ENCODE measurements at places on chromosomes 3 and 15. TPM values are rescaled to one million over a fixed set of nuclear protein-coding genes. Genes with fewer than 3 reads are reported as not detected.

Gene IL20RB
- 0.31 TPM for total RNA-seq

GRCh38 chr3:9503283-9503682, 50.3 kb downstream of the LHFPL4 start:
- no peak overlapping the region for H3K27ac ChIP-seq
- no peaks in the 10 kb centered on the region for H3K4me1 ChIP-seq
- no peaks in the 10 kb centered on the region for H3K36me3 ChIP-seq
- no peak overlapping the region for H3K4me3 ChIP-seq

Gene CACNA2D3
- not detected for total RNA-seq

- H3K4me3 ChIP-seq, result no peak overlapping the region
- no peaks in the 10 kb centered on the region for H3K36me3 ChIP-seq
- H3K27ac ChIP-seq, result no peak overlapping the region
These were observed 34.4 kb upstream of the SLCO2A1 start for GRCh38 chr3:134064081-134064480.

DNA sequence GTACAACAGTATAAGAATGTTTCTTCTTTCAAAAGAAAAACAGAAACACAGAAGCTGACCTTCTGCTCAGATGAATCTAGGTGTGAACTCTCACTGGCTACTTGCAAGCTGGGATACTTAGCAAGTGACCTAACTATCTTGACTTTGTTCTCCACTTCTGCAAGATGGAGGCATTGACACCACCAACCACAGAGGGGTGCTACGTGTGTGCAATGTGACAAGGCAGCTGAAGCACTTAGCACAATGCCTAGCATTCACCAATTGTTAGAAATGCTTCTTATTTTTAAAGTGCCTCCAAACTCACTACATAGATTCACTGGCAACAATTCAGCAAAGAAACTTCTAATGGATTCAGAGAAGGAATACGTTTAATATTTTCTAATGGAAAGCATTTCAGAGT, 331.4 kb upstream of the WNT5A start:
- no peak for DNase-seq
- H3K27ac ChIP-seq, result no peak overlapping the region
- no peak overlapping the region for H3K4me3 ChIP-seq
- H3K4me1 ChIP-seq, result no peaks in the 10 kb centered on the region
- no peaks in the 10 kb centered on the region for H3K36me3 ChIP-seq
- H3K27me3 ChIP-seq, result no peaks in the 10 kb centered on the region

DNA sequence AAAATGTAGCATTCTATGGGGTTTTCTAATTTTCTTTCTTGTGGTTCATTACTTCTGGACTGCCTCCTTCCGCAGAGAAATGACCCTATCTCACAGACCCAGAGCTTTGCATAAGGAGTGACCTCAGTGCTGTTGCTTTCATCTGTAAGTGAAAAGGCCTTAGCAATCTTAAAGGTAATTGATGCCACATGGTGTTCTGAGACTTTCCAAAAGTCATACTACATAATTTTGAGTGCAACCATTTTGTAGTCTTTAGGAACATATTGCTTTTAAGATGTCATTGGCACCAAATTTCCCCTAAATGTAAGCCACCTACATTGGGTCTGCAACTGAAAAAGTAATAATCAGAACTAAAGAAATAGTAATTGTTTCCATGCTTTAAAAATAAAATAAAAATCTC, 9.2 kb upstream of the HHLA2 start:
- DNase-seq, result no peak
- H3K27me3 ChIP-seq, result no peaks in the 10 kb centered on the region
- H3K27ac ChIP-seq, result no peak overlapping the region
- H3K36me3 ChIP-seq, result no peaks in the 10 kb centered on the region
- H3K4me1 ChIP-seq, result no peaks in the 10 kb centered on the region

- H3K27ac ChIP-seq, result no peak overlapping the region
- H3K36me3 ChIP-seq, result no peaks in the 10 kb centered on the region
- H3K27me3 ChIP-seq, result no peaks in the 10 kb centered on the region
- no peak overlapping the region for H3K4me3 ChIP-seq
These were observed 58.0 kb upstream of the MBNL1 start for GRCh38 chr3:152210697-152211096.

GRCh38 chr3:140505213-140505612, 172.7 kb upstream of the TRIM42 start:
- peak overlapping the region; percentile 24 for H3K27ac ChIP-seq
- no peaks in the 10 kb centered on the region for H3K4me1 ChIP-seq
- H3K36me3 ChIP-seq, result no peaks in the 10 kb centered on the region
- DNase-seq, result no peak
- no peak overlapping the region for H3K4me3 ChIP-seq
- no peaks in the 10 kb centered on the region for H3K27me3 ChIP-seq

GRCh38 chr15:77538027-77538451, 94.7 kb downstream of the LINGO1 start:
- H3K27me3 ChIP-seq, result no peaks in the 10 kb centered on the region
- no peak overlapping the region for H3K4me3 ChIP-seq
- no peak for DNase-seq
- peaks cover 6% of the 10 kb centered on the region for H3K4me1 ChIP-seq
- no peaks in the 10 kb centered on the region for H3K36me3 ChIP-seq
- no peak overlapping the region for H3K27ac ChIP-seq

GRCh38 chr3:177824190-177824786, 627.0 kb upstream of the TBL1XR1 start:
- H3K4me3 ChIP-seq, result no peak overlapping the region
- no peak for DNase-seq
- no peaks in the 10 kb centered on the region for H3K27me3 ChIP-seq

GRCh38 chr3:146374146-146374545, 95.2 kb downstream of the PLSCR2 start:
- no peak for DNase-seq
- no peaks in the 10 kb centered on the region for H3K36me3 ChIP-seq
- no peak overlapping the region for H3K4me3 ChIP-seq
- no peak overlapping the region for H3K27ac ChIP-seq

DNA sequence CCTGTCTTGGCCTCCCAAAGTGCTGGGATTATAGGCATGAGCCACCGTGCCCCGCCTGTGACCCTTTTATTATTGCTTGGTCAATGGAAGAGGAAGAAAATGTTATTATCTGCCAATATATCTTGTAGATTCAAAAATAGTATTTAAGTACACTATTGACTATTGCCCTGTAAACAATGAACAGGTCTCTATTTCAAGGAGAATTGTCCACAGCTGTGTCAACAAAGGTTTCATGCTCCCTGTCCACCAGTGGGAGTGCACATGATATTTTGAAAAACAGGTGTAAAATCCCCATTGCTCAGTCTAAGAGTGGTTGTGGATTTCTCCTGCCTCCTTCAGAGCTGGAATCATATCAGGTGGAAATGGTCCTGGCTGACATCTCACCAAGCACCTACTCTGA, 36.5 kb upstream of the IGF1R start:
- peaks cover 7% of the 10 kb centered on the region for H3K4me1 ChIP-seq
- DNase-seq, result no peak
- no peaks in the 10 kb centered on the region for H3K27me3 ChIP-seq
- H3K36me3 ChIP-seq, result no peaks in the 10 kb centered on the region
- H3K27ac ChIP-seq, result peak overlapping the region; percentile 70
- no peak overlapping the region for H3K4me3 ChIP-seq

DNA sequence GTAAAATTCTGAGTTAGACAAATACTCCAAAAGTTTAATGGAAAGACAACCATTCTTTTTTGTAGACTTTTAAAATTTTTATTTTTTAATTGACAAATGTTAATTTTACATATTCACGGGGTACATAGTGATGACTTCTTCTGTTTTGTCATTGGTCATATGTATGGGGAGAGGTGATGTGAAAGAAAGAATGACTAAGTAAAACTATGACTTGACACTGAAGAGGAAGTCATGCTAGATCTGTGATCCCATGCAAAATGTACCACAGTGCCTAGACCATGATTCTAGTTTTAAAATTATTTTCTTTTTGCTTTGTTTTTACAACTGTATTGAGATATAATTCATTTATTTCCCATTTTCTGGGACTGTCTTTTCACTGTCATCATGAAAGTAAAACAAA, 281.6 kb downstream of the MBNL1 start:
- H3K4me3 ChIP-seq, result no peak overlapping the region
- DNase-seq, result no peak
- no peaks in the 10 kb centered on the region for H3K27me3 ChIP-seq
- no peaks in the 10 kb centered on the region for H3K36me3 ChIP-seq

GRCh38 chr3:197183582-197183981, 114.8 kb downstream of the DLG1 start:
- no peaks in the 10 kb centered on the region for H3K4me1 ChIP-seq
- H3K27me3 ChIP-seq, result no peaks in the 10 kb centered on the region
- no peak overlapping the region for H3K4me3 ChIP-seq
- no peak for DNase-seq
- no peak overlapping the region for H3K27ac ChIP-seq

GRCh38 chr3:152841131-152841530, 6.2 kb downstream of the P2RY1 start:
- H3K27me3 ChIP-seq, result no peaks in the 10 kb centered on the region
- no peak overlapping the region for H3K4me3 ChIP-seq
- no peak for DNase-seq
- no peaks in the 10 kb centered on the region for H3K4me1 ChIP-seq
- no peaks in the 10 kb centered on the region for H3K36me3 ChIP-seq
- H3K27ac ChIP-seq, result no peak overlapping the region

DNA sequence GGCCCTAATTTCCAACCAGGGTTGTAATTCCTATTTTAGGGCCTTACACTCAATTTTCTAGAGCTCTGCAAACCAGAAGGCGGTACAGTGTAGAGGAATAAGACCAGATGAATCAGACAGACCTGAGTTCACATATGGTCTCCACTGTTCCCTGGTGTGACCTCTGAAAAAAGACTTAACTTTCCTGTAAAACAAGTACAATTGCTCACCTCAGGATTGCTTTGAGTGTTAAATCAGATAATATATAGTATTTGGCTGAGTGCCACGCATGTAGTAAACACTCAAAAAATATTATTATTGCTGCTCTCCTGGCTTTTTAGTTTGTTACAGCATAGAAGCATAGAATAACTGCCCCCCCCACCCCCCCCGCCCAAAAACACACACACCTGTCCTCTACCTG, 51.0 kb upstream of the STT3B start:
- H3K27ac ChIP-seq, result no peak overlapping the region
- H3K36me3 ChIP-seq, result no peaks in the 10 kb centered on the region
- no peaks in the 10 kb centered on the region for H3K27me3 ChIP-seq
- DNase-seq, result no peak
- no peak overlapping the region for H3K4me3 ChIP-seq

DNA sequence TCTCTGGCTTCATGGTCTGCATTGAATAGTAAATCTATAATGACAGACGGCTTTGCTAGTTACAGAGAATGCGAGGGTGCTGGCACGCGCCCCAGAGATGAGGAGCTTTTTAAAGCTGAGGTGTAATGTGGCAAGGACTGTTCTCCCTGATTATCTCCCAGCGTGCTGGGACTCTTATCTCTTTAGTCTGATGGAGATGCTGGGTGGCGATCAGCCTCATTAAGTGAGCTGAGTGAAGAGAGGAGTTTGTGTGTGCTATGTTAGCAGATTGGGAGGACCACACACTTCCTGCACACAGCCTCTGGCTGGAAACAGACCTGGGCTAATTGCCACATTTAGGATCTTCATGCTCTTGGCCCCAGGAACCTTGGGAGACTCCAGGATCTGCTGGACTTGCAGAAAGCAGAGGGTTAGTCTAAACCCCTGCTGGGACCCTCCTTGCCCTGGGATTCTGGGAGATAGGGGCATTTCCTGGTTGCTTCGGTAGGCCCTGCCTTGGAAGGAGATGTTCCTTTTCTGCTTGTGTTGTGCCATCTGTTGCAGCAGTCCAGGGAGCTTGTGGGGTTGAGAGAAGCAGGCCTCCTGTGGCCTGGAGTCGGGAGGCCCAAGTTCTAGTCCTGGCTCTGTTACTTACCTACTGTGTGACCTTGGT, 15.0 kb downstream of the PDIA5 start:
- peaks cover 36% of the 10 kb centered on the region for H3K4me1 ChIP-seq
- no peak for DNase-seq
- H3K36me3 ChIP-seq, result no peaks in the 10 kb centered on the region
- no peak overlapping the region for H3K4me3 ChIP-seq

DNA sequence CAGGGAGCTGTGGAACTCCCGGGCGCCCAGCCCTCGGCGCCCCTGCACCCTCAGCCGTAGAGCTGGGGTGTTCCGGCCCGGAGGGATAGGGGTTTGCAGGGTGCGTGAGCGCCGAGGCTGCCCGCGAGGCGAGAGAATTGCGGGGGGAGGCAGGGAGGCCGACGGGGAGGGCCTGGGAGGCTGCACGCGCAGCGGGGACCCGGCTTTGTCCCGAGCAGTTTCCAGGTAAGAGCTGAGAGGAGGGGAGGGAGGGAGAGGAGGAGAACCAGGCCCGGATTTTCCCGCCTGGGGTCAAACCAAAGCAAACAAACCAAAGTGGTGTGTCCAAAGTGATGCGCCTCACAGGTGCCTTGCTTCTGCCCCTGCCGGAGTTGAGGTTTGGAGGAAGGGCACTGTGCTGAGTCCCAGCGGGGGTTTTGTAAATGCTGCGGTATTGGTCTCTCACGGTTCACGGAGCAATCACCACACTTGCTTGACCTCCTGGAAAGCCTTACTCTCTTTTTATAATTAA, 146.4 kb downstream of the TJP1 start:
- H3K4me3 ChIP-seq, result peak overlapping the region; percentile 69
- DNase-seq, result no peak
- peaks cover 9% of the 10 kb centered on the region for H3K4me1 ChIP-seq
- H3K27me3 ChIP-seq, result no peaks in the 10 kb centered on the region

DNA sequence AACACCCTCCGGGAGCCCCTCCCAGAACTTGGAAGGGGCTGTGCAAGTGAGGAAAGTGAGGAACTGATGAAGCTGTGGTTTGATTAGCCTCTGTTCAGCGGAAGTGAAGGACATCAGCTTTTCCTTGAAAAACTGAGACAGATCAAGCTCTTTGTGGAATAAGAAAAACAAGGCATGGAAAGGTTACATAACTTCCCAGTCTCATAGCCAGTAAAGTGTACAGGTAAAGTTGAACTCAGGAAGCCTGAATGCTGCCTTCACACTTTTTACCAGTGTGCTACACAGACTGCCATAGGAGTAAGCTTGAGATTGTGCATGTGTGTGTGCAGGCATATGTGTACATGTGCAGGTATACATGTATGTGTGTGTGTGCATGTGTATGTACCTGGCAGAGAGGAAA, 293.2 kb downstream of the FGF12 start:
- H3K4me3 ChIP-seq, result no peak overlapping the region
- H3K36me3 ChIP-seq, result no peaks in the 10 kb centered on the region
- no peak for DNase-seq
- H3K4me1 ChIP-seq, result peaks cover 16% of the 10 kb centered on the region
- H3K27me3 ChIP-seq, result no peaks in the 10 kb centered on the region

DNA sequence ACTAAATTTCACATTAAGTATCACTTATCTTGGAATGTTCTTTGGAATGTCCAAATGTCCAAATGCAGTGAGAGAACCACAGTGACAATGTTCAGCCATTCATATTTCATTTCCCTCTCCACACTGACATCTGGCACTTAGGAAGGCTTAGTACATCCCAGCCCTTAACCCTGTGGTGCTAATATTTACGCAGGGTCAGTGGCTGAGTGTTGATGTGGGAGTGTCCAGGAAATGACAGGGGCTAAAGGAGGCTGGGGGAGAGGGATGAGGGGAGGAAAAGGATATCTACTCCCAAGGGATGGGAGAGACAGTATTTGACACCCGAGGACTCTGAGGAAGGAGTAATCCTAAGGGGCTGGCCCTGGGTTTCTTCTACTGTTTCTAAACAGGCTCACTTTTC, 14.1 kb upstream of the CCR4 start:
- no peak overlapping the region for H3K27ac ChIP-seq
- H3K4me1 ChIP-seq, result no peaks in the 10 kb centered on the region
- DNase-seq, result no peak

Data from pancreas (tissue), 10 donors.